ENCODE measurements at places on chromosomes 3 and 15.
A peak's percentile ranks its signal among the peaks of the same experiment; 100 is the strongest.

- no peak for DNase-seq
Measured at GRCh38 chr15:33872416-33873106, 95.7 kb upstream of the CHRM5 start.

GRCh38 chr3:157347577-157348303, 88.9 kb upstream of the PTX3 start:
- no peak for DNase-seq

DNA sequence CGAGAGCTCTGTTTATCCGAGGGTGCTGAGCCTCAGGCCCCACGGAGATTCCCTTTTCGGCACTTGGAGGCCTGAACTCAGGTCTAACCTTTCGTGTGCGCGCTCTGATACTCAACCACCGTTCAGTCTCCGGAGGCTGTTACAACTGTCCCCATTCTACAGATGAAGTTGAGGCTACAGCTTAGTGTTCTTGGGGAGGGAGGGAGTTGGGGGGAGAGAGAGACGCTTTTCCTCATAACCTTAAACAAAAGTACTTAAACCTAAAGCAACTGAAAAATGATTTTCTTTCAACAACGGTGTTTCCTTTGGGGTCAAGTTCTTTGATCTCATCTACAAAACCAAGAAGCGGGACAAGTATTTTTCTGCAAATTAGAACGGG, 952 bp upstream of the CHST2 start:
- DNase-seq = no peak

- no peak for DNase-seq
Measured at GRCh38 chr15:94743668-94744067, 512.3 kb downstream of the MCTP2 start.

DNA sequence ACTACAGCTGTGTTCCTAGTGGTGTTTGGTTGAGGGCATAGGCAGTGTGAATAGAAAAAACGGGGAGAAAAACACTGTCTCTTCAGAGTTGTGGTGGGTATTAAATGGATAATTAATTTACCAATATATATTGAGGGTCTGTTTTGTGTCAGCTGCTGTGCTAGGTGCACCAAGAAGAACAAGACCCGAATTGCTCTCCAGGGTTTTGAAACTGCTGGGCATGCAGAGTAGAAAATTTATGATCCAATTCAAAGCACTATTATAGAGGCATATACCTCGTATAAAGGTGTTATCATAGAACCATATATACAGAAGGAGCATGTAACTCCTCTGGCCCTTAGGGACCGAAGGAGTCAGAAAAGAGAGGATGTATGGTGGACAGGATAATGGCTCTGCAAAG, 1.6 kb upstream of the NMD3 start:
- no peak for DNase-seq

DNA sequence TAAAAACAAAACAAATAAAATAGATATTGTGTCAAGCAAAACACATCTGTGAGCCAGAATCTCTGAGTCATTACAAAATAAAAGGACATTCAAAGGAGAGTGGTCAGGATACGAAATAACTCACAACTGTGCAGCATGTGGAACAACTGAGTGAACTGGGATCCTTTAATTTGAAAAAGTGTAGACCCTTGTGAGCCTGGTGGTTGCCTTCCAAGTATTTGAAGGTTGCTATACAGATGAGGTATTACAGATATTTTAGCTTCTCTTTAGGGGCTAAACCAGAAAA, 26.7 kb downstream of the KCNMB2 start:
- no peak for DNase-seq

DNA sequence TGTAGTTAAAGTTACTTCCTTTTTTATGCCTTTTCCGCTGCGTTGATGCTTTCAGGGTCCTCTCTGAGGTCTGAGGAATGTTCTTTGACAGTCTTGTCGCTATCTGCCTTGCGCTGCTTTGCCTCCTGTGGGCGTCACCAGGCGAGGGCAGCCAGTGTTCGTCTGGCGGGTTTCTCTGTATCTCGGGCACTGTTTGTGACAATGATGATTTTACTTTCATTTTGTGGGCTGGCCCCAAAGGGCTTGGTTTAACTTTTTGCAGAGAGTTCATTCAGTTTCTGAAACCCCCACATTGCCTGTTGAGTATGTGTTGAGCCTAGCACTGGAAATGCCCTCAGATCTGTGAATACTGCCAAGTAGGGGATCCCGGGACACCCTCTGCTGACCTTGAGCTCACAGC, 24.6 kb upstream of the SACM1L start:
- DNase-seq = peak; percentile 38

DNA sequence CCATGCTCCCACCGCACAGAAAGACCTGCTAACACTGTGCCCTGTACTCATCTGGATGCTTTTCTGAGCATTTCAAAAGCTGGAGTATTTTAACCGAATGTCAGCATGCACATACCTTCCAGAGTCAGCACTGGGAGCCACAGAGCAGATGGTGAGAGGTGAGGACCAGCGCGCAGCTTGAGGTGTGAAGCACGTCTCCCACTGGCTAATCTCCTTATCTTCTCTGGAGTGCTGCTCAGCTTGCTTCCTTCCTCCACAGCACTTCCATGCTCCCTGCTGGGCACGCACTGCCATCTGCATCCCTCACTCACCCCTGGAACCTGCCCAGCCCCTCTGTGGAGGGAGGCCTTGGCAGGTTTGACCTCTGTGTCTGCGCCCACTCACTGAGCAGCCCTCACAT, at the start of gene GNB5:
Gene GNB5, minus strand, starts transcription at position 186 of the 400 bp plus-strand sequence. CDS start 6,716 bp downstream, outside the sequence.
- no peak for DNase-seq

DNA sequence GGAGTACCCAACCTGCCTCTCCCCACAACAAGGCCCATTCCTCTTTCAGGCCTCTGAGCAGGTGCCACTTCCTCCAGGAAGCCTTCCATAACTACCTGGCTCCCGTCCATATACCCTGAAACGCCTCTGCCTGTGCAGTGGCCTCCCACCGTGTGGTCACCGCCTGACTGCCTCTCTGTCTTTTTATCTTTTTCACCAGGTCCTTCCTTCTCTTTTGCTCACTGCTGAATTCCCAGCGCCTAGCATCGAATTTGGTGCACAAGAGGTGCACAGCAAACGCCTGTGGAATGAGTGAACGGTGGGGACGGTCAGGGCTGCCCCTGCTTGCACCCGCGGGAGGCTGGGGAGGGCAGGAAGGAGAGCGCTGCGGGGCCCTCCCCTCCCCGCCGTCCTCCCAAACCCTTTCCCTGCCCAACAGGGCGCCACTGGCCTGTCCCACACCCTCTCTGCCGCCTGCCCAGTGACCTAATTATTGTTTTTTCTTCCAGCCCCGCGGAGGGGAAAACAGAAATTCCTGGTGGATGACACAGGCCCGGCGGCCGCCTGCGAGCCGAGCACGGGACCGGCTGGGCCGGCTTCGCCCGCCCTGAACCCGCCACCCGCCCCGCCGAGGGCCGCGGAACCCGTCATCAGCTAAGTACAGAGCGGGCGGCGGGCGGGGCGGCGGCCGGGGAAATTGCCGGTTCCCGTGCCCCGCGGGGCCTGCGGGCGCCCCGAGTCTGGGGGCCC, 140.1 kb downstream of the SMAD6 start:
- DNase-seq = no peak

- peak; percentile 75 for DNase-seq
Measured at GRCh38 chr15:77013776-77014131, 18.8 kb downstream of the PSTPIP1 start.

DNA sequence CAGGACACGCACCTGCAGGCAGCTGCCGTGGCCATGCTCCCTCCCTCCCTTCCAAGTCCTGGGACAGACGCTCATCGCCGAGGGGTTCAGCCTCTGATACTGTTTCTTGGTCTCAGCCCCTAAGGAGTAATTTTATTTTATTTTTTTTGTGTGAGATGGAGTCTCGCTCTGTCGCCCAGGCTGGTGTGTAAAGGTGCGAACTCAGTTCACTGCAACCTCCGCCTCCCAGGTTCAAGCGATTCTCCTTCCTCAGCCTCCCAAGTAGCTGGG, 53.7 kb downstream of the ADAMTS7 start:
- no peak for DNase-seq

DNA sequence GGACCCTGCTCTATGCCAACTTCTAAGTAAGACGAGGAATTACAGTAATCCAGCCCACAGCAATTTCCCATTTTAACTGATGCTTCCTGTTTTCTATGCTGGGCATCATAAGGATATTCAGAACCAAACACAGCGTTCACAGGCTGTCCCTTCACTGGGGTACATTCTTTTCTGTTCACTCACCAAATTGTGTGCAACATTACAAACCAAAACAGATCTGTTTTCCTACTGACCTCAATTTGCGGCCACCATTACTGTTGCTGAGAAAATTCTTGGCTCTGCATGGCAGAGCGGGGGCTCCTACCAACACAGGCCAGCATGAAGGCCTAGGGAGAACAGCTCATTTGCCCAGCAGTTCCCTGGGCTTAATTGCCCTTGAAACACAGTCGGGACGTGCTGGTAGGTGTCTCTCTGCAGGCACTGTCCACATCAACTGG, 76.5 kb downstream of the MYO1E start:
- no peak for DNase-seq

GRCh38 chr3:38141173-38141951, 2.9 kb downstream of the MYD88 start:
- no peak for DNase-seq

DNA sequence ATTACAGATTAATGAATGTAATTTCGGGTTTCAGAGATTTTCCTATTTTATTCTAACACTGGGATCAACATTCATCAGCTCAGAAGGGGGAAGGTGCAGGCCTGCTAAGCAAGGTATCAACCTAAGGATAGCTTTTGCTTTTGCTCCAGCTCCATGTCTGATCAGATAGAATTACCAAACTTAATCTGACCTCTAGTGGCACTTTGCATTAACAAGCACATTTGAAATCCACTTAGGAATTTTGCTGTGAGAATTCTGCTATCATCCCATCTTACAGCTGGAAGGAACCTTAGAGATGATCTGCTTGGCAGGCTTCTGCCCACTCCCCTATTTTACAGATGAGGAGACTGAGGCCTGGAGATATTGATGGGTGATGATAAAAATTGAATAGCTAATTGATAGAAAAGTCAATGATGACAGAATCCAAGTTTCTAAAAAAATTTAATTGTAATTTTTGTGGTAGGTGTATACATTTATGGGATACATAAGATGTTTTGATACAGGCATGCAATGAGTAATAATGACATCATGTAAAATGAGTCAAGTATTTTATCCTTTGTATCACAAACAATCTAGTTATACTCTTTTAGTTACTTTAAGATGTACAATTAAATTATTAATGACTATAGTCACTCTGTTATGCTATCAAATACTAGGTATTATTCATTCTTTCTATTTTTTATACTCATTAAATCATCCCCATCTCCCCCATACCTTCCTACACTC, 209.2 kb upstream of the ZPLD1 start:
- no peak for DNase-seq

DNA sequence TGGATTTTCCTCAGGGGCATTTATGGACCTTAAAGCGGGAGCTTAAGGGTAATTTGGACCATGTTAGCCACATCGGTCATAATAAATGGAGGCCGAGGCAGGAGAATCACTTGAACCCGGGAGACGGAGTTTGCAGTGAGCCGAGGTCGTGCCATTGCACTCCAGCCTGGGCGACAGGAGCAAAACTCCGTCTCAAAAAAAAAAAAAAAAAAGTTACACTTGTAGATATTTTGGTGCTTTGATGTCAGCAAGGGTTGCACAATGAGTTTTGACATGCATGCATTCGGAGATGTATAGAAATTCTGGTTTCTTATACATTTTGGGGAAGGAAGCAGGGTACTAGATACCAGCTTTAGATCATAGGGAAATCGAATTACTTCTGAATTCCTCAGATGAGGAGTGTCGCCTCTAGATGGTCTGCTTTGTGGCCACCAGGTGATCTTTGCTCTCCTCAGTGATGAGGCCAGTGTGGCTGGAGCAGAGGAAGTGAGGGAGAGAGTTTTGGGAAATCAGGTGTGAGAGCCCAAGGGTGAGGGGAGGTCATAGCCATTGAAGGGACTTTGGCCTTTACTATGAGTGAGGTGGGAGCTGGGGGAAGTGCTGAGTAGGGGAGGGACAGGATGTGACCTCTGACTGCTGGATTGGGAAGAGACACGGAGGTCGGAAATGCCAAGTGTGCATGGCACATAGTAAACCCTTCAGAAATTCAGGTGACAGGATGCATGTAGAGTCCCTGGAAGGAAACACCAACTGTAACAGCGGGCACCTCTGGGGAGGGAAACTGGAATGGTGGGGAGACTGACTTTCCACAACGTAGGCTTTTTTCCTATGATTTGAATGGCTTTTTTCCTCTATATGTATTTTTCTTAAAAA, 8.4 kb upstream of the RBSN start:
- no peak for DNase-seq

DNA sequence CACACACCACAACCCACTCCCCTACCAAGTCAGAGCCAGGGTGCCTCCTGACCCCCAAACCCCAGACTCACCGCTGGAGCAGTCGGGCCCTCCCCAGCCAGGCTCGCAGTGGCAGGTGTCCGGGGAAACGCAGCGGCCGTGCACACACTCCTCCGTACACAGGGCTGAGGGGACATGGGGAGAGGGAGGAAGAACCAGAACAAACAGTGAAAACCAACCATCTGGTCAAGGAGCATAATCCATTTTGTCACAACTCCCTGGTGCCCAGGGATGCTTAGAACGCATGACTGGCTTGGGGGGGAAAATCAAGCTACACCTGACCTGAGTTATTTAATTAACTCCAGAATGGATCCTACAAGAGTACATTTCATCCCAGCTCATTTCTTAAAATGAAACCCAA, 159.2 kb downstream of the MEGF11 start:
- DNase-seq = no peak

DNA sequence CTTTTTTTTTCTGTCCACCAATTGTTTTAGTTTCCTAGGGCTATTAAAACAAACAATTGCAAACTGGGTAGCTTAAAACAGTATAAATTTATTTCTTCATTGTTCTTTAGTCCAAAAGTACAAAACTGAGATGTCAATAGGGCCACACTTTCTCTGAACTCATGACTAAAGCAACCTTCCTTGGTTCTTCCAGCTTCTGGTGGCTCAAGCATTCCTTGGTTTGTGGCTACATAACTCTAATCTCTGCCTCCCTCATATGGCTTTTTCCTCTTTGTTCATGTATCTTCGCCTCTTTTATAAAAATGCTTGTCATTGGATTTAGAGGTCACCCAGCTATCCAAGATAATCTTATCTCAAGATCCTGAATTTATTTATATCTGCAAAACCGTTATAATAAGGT, 914.5 kb upstream of the EPHA6 start:
- DNase-seq = no peak

GRCh38 chr3:55185380-55185779, 257.5 kb upstream of the LRTM1 start:
- DNase-seq = no peak

- peak; percentile 60 for DNase-seq
Measured at GRCh38 chr15:60582370-60583036, 103.6 kb upstream of the ICE2 start.

- no peak for DNase-seq
Measured at GRCh38 chr3:159732172-159733111, 256.2 kb upstream of the IL12A start.

DNA sequence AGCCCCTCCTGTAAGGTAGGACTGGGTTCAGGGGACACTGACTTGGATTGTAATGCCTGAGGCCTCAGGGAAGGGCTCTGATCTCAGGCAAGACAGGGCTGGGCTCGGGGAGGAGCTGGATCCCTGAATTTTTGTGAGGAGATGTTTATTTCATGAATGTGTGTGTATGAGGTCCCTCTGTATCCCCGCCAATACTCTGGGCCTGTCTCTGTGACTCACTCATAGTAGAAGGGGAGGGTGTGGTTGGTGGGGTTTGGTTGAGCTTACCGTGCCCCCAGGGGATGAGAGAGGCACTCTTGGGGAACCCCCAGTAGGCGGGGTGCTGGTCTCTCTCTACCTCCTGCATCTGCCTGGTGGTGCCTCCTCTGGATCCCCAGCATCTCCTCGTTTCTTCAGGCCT, 28.1 kb downstream of the RPSA start:
- no peak for DNase-seq
